ENCODE measurements at places on chromosomes 13 and 19.

- DNase-seq, result no peak
These were observed 63.7 kb upstream of the SACS start for GRCh38 chr13:23497191-23497590.

- DNase-seq, result no peak
These were observed 25.1 kb downstream of the CARS2 start for GRCh38 chr13:110680852-110681251.

DNA sequence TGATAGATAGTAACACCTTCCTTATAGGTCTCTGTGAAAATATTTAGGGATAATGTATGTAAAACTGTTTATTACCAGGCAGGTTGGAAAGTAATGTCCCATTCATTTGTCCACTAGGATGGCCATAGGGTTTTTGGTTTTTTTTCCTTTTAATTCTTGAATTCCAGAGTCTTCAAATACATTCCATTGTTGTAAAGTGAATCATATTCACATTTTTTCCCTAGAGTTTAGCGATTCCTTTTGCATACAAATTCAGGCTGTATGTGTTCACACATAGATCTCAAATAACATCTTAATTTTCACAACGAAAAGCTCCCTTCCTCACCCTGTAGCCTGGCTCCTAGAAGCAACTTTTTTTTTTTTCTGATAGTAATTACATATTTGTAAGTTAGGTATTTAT, 1.8 kb upstream of the ZNF557 start:
- DNase-seq, result no peak

DNA sequence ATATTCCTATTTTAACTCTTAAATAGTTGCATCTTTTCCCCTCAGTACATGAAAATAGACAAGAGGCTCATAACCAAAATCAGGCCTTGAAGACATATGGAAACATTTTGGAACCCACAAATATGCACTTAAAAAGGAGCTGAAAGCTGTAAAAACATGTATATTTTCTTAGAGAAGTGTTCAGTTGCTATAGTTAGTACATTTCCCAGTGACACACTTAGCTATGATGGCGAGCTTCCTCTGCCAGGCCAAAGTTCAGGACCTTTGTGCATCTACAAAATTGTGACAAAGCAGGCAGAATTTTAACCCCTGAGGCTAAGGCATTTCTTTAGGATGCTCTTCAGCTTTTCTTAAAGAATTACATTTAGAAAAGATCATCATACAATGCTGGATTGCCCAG, 54.5 kb downstream of the RCBTB2 start:
- peak; percentile 46 for DNase-seq

DNA sequence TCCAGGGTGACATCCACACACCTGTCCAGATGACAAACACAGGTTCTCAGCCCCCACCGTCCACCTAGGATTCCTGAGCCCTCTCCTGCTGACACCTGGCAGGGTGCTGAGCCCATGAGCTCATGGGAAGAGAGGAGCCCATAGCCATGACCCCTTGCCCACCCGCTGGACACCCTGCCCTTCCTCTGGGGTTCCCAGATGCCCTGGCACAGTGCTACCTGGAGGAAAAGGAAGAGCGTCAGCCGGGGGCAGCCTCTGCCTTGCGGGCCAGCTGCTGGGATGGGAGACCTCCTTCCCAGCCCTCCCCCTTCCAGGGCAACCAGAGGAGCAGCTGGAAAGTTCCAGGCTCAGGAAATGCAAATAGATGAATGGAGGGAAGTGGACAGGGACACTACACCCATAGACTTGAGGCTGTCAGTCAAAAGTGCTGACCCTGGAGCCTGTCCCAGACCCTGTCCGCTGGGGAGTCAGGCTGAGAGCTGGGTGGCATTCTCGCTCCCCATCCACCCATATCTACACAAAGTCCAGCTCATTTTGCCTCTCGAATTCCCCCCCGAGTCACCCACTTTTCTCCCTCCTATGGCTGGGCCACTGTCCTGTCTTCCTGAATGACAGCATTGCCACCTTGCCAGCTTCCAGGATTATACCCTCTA, 12.3 kb upstream of the ARHGEF18 start:
- DNase-seq, result no peak

DNA sequence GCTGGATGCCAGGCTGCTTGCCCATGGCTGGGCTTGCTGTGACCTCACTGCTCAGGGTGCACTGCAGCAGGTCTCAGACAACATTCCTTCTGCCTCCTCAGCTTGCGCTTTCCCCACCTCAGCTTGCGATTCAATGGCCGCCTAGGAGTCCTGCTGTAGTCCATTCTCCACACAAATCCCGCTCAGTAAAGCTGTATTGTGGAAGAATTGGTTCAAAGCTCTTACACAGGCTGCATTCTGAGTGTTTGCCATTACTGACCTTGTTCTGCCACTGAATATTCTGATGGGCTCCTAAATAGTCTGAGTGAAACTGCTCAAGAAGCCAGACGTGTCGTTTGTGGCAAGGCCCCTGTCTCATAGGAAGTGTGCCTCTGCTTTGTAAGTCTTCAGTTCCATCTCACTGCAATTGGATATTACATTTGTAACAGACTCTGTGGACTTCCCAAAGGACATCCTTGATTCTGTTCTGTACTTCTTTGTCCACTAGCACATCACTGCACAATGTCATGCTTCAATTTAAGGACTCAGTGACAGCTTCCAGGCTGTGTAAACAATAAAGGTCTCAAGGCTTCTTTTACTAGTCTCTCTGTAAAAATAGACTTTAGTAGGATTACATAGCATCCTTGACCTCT, 49.8 kb downstream of the KATNAL1 start:
- peak; percentile 64 for DNase-seq

- no peak for DNase-seq
These were observed 7.6 kb upstream of the PEPD start for GRCh38 chr19:33529094-33529676.

DNA sequence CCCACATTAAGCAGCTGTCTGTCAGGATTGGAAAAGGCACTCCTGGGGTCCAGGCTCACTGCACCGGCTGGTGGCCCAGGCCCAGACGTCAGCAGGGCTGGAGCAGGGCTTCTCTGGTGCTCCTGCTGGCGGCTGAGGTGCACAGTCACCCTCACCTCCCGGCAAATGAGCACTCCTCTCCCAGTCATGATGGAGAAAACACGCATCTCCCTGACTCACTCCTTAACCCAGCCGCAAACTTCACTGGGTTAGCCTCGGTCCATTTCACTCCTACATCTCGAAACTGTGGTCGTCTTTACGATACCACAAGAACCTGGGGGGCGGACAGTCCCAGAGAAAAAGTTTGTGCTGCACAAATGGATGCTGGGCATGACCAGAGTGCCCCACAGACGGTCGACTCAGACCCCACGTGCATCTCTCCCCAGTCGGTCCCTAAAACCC, 3.3 kb upstream of the RASA3 start:
- no peak for DNase-seq

GRCh38 chr13:74987124-74987690, 494.8 kb downstream of the TBC1D4 start:
- DNase-seq, result no peak

DNA sequence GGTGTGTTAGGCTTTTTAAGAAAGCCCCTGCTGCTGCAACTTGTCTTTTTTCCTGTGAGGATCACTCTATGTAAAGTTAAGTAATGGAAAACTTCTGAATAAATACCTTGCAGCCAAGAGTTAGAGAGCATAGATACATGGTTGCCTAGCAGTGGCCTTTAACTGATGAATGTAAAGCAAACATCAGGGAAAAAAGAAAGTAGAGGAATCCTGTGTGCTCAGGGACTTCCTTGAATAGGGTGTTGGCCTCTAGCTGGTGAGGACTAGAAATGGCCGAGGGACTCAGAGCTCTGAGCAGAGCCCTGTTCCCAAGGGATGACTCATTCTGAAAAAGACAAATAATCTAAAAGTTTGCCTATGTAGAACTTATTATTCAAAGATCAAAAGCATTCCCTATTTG, 135.7 kb downstream of the MIPEP start:
- no peak for DNase-seq

- DNase-seq, result no peak
These were observed 659 bp upstream of the PAFAH1B3 start for GRCh38 chr19:42303101-42303464.

- peak; percentile 61 for DNase-seq
These were observed 68.3 kb upstream of the NPAS1 start for GRCh38 chr19:46951171-46951986.

GRCh38 chr13:101614491-101614890, 162.0 kb downstream of the ITGBL1 start:
- no peak for DNase-seq

DNA sequence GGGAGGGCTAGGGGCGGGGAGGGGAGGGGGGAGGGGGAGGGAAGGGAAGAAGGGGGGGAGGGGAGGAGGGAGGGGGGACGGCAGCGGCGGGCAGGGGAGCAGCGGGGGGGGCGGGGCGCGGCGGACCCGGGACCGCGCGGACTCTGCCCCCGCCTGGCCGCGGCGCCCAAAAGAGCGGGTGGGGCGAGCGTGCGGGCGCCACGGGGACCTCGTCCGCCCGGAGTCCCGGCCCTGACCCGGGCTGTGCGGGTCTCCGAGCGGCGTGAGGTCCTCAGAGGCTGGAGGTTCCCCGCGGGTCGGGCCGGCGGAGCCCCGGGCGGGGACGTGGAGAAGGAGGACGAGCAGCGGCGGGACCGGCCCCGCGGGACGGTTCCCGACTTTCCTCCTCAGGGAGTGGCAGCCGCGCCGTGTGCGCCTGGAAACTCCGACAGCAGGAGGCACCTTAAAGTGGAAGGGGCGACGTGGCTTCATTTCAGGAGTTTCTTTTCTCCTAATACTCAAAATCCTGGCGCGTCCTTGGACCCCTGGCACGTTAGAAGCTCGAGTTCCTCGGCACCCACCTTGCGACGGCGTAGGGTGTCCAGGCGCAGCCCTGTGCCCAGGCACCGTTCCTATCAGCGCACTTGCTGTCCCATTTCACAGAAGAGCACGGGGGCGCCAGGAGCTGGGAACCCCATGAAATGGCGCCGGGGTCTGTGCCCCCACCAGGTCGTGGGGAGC, 518 bp upstream of the PLPP2 start:
- no peak for DNase-seq

- DNase-seq, result peak; percentile 85
These were observed 622 bp downstream of the RASA3 start for GRCh38 chr13:114131583-114132418.

GRCh38 chr13:42807241-42807640, 25.9 kb downstream of the FAM216B start:
- no peak for DNase-seq

DNA sequence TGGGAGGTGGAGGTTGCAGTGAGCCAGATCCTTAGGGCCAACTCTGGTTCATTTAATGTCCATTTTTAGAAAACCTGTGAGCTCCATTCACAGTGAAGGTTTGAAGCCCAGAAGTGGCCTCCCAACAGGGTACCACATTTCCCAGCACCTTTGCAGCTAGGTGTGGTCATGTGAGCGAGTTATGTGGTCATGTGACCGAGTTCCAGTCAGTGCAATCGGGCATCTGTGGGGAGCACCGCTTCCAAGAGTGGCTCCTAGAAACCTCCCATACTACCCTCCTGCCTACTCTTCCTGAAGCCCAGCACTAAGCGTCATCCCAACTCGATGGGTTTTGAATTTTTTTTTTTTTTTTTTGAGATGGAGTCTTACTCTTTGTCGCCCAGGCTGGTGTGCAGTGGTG, 663 bp upstream of the PLA2G4C start:
- no peak for DNase-seq

GRCh38 chr19:13920940-13921747, 15.1 kb downstream of the CC2D1A start:
- DNase-seq, result peak; percentile 72

DNA sequence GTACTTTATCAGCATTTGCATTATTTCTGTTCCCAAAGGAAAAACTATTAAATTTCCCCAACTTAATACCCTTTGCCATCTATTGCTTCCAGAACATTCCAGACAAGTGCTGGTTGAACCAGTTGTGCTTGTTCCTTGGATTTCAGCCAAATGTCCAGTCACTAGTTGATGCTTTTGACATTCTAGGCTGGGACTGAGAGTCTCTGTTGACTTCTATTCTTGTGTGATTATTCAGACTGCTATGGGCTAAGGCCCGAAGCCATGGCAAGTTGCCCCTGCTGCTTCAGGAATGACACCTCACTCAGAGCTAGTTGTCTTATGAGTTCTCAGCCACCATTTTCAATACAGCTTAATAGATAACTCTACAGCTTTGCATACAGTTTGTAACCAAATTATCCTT, 458.1 kb upstream of the ARGLU1 start:
- DNase-seq, result peak; percentile 11

DNA sequence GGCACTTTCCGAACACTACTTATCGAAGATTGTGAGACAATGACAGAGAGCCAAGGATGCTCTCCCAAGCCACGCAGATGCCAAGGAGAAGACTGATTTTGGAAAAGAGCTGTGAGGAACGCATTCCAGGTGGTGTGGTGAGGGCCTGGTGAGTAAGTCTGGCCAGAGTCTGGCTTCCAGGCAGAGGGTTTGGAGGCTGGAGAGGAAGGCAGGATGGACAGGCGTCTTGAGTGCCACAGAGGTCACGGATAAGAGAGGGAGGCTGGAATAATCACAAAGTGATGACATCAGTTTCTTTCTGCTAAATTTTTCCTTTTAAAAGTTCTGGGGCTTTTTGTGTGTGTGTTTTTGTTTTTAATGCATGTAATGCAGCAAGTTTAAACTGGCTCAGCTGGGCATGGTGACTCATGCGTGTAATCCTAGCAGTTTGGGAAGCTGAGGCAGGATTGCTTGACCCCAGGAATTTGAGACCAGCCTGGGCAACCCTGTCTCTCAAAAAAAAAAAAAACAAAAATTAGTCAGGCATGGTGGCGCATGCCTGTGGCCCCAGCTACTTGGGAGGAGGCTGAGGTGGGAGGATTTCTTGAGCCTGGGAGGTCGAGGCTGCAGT, 235.1 kb downstream of the NALCN start:
- no peak for DNase-seq

DNA sequence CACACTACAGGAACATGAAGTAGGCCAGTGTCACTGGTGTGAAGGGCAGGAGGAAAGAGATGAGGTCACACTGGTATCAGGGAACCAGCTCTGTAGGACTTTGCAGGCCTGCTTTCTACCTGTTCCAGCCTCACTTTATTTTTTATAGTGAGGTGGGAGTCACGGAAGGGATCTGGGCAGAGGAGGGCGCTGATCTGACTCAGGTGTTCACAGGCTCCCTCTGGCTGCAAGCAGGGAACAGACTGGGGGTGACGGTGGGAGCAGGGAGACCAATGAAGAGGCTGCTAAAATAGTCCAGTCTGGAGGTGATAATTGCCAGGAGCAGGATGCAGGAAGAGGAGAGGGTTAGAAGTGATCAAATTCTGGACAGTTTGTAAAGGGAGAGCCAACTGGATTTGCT, 2.8 kb downstream of the THAP8 start:
- DNase-seq, result no peak

DNA sequence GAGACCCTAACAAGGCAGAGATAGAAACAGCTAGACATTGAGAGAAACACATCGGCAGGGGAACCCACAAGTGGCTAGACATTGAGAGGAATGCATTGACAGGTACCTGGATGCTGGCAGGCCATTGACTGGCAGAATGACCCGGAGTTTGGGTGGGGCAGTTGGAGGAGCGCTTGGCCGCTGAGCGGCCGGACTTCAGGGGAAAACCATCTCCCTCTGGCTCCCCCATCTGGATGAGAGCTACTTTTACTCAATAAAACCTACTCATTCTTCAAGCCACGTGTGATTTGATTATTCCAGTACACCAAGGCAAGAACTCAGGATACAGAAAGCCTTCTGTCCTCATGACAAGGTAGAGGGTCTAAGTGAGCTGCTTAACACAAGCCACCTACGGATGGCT, 473.4 kb downstream of the SLITRK5 start:
- DNase-seq, result no peak

- no peak for DNase-seq
These were observed 46.5 kb downstream of the RFX2 start for GRCh38 chr19:6063576-6064335.

All from eye (tissue), 1 donor.